ENCODE measurements at places on chromosomes 6 and 20.

DNA sequence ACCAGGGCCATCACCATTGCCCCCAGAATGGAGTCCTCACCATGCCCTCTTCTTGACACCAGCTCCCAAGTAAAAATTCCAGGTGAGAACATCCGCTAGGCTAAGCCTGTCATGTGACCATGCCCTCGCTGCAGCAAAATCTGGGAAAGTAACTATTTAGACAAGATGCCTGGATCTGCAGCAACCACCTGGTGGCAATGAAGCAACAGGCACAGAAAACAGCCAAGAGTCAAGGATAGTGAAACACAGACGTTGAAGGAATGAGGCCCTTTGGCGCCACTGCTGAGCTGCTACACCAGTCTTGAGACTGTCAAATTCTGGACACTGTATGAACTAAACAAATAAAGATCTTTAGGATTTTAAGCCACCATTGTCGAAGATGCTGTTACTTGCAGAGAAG, 30.1 kb upstream of the TGM6 start:
- no peak for DNase-seq

GRCh38 chr20:24102290-24102689, 113.7 kb upstream of the GGTLC1 start:
- DNase-seq, result no peak

DNA sequence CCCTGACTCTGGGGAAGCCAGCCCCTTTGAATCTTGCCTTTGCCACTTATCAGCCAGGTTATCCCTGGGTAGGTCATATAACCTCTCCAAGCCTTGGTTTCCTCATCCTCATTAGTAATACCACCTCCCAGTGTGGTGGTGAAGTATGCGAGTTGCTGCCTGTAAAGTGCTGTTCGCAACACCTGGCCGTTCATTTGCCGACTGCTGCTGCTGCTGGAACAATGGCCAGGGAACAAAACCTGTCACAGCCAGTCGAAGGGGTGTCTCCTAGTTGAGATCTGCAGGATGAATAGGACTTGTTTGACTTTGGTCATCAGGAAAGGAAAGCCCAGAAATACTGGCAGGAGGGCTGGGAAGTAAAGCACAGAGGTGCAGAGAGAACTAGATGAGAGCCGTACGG, 6.1 kb downstream of the MANBAL start:
- no peak for DNase-seq

DNA sequence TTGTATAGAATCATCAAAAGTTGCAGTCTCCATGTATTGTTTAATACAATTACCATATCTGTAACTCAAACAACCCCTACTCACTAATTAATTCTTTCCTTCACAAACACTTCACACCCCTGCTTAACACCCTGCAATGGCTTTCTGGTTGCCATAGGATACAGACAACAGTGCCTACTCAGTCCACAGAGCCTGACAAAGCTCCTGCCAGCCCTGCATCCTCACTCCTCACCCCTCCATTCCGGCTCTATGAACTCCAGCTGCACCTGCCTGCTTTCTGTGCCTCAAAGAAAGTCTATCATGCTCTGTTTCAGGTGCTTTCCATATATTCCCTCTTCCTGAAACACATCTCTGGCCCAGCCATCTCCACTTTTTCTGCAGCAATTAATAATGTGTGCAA, 253.4 kb downstream of the HACE1 start:
- no peak for DNase-seq

GRCh38 chr6:97077380-97077779, 152.9 kb downstream of the KLHL32 start:
- DNase-seq, result no peak

DNA sequence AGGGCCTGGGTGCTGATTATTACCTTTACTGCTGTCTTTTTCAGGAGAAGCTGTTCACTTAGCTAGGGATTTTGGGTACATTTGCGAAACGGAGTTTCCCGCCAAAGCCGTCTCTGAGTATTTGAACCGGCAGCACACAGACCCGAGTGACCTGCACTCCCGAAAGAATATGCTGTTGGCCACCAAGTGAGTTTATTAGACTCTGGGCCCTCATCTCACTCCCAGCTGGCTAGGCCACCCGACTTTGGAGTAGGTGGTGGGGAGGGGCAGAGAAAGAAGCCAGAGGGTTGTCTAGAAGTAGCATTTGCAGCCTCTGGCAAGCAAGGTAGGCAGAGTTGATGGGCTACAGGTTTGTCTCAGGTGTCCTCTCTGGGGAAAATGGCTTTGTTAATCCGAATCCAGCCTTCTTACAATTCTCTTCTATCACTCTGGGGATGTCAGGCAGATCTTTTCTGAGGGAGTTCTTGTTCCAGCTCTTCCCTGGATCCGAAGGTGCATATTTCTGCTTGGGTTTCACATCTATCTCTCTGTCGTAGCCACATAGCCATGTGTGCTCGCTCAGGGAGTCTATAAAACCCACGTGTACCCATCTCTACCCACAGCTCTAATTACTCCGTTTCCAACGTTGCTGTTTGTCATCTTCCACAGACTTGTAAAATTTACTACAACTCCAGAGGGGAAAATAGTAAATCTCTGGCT, 21.6 kb downstream of the TFAP2B start:
- no peak for DNase-seq

- no peak for DNase-seq
These were observed 45.2 kb downstream of the DZANK1 start for GRCh38 chr20:18421608-18422007.

- DNase-seq, result no peak
These were observed 157.7 kb downstream of the PREX1 start for GRCh38 chr20:48669946-48670605.

Data from stimulated activated naive CD4-positive, alpha-beta T cell treated with Interleukin-2 at 50 U/mL for 16 hours (primary cell).